HS-27A (cell line): ENCODE measurements at places on chromosomes 7 and 10.
A peak's percentile ranks its signal among the peaks of the same experiment; 100 is the strongest.

DNA sequence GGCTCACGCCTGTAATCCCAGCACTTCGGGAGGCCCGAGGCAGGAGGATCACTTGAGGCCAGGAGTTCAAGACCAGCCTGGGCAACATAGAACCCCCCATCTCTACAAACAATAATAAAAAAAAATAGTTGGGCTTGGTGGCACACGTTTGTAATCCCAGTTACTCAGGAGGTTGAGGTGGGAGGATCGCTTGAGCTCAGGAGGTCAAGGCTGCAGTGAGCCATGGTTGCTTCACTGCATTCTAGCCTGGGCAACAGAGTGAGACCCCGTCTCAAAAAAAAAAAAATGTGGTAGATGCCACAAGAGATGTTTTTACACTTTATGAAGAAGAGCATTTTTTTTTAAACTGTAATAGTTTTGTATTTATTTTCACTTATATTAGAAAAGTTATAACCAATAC is 12.8 kb downstream of the NYAP1 start:
- DNase-seq: no peak

- DNase-seq: no peak
Measured at GRCh38 chr10:11355592-11355991, 255.9 kb downstream of the USP6NL start.

GRCh38 chr10:71132321-71132810 is 80.0 kb upstream of the UNC5B start:
- no peak for DNase-seq

GRCh38 chr7:127437837-127438236 is 45.3 kb upstream of the ZNF800 start:
- DNase-seq: peak; percentile 48

DNA sequence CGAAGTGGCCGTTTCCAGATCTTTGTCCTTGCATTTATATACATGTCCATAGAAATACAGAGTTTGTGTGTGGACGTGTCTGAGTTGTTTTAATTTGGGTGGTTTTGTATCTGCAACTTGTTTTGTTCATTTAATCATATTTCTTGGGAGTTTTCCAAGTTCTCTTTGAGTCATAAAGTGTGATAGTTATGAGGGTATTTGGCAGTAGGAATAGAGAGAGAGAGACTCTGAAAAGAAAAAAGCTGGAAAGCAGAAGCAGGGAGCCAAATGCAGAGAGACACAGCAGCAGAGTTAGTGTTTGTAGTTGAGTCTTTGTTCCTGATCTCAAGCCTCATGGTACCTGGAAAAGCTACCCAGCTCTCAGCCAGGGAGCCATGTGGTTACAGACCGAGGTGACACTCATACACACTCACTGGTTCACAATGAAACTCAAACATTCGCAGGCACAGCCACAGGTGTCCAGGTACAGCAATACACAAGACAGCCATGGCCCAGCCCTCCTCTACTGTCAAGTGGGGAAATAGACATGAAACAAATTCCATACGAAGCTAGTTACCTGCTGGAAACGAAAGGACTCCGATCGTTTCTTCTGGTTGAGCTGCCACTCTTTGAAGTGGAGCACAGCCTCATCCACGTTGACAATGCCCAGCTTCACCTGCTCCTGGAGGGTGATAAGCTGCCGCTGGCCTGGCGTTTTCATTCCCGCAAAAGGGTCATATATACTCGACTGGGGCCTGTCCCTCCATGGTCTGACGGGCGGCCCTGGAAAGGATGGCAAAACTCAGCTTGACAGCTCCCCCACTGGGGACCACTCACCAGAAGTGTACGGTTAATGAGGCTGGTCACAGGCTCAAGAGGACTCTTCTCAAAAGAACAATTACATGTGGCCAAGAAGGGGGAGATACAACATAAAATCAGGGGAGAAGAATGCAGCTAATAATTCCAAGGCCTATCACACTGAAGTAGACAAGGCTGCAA is 33.3 kb upstream of the TM9SF3 start:
- no peak for DNase-seq

DNA sequence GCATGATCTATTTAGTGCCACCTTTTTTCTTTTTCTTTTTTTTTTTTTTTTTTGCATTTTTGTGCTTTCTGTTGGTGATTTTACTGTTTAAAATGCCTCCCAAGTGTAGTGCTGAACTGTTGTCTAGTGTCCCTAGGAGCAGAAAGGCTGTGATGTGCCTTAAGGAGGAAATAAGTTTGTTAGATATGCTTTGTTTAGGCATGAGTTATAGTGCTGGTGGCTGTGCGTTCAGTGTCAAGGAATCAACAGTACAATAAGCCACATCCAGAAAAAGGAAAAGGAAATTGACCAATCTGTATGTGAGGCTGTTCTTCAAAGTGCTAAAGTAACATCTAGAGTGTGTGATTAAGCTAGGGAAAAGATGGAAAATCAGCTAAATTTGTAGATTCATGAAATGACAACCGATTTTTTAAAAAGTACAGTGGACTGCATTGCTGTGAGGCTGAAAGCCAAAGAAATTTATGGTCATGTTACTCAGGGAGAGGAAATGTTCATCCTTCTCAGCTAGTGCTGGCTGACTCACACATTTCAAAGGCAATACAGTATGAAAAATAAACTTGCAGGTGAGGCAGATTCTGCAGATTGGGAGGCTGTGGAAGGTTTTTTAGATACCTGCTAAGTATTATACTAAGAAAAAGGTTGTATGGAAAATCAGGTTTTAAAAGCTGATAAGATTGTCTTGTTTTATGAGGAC is 122.7 kb upstream of the ADCY1 start:
- DNase-seq: no peak

- DNase-seq: no peak
Measured at GRCh38 chr10:43707770-43708169, 59.1 kb upstream of the ZNF32 start.

DNA sequence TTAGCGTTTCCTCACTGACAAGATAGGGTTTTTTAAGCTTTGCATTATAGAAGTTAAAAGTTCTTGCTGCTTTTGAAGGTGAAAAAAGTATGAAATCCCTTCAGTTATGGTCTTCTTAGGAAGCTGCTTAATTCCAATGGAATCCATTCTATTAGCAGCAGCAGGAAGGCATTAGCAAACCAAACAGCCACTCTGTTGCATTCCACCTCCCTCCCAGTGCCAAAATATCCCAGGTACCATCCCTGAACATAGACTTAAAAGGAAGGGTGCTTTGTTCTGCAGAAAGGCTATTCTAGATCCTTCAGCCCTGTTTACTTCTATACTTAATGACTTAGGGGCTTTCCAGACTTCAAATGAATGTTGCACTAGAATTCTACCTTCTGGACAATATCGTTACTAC is 23.8 kb downstream of the ENO4 start:
- DNase-seq: no peak

GRCh38 chr10:78763651-78764395 is 304.9 kb upstream of the ZMIZ1 start:
- DNase-seq: no peak
